ENCODE measurements at places on chromosomes 5 and 9. TPM values are rescaled to one million over a fixed set of nuclear protein-coding genes. Genes with fewer than 3 reads are reported as not detected.

RAPGEF6 gene
- 10.6 TPM for polyA plus RNA-seq

SLC46A2 gene
- not detected for polyA plus RNA-seq

TAF11L10 gene
- not detected for polyA plus RNA-seq

NAIP gene
- 3.7 TPM for polyA plus RNA-seq

FBXO4 gene
- polyA plus RNA-seq = 3.9 TPM

PCDHB13 gene
- 0.16 TPM for polyA plus RNA-seq

CORO2A gene
- 1.5 TPM for polyA plus RNA-seq

FGD3 gene
- polyA plus RNA-seq = not detected

SPAG8 gene
- 0.50 TPM for polyA plus RNA-seq

CNTNAP3B gene
- polyA plus RNA-seq = 2.2 TPM

WDR38 gene
- not detected for polyA plus RNA-seq

DDX4 gene
- polyA plus RNA-seq = not detected

SEMA6A gene
- polyA plus RNA-seq = 0.23 TPM

SHOC1 gene
- polyA plus RNA-seq = not detected

RC3H2 gene
- 35.3 TPM for polyA plus RNA-seq

BSPRY gene
- polyA plus RNA-seq = not detected

PTAR1 gene
- 20.5 TPM for polyA plus RNA-seq

SPDL1 gene
- polyA plus RNA-seq = 39.2 TPM

ASPN gene
- polyA plus RNA-seq = 8.2 TPM

PAEP gene
- polyA plus RNA-seq = not detected

SAP30L gene
- polyA plus RNA-seq = 26.3 TPM

GRXCR2 gene
- polyA plus RNA-seq = not detected

MZB1 gene
- polyA plus RNA-seq = not detected

LRRC19 gene
- not detected for polyA plus RNA-seq

PCDHB15 gene
- 0.52 TPM for polyA plus RNA-seq

SLC6A18 gene
- polyA plus RNA-seq = not detected

Measured in BJ (cell line).